ENCODE measurements at places on chromosomes 1 and 21.
A peak's percentile ranks its signal among the peaks of the same experiment; 100 is the strongest.

- DNase-seq = no peak
Measured at GRCh38 chr1:193014400-193014799, 44.8 kb downstream of the UCHL5 start.

DNA sequence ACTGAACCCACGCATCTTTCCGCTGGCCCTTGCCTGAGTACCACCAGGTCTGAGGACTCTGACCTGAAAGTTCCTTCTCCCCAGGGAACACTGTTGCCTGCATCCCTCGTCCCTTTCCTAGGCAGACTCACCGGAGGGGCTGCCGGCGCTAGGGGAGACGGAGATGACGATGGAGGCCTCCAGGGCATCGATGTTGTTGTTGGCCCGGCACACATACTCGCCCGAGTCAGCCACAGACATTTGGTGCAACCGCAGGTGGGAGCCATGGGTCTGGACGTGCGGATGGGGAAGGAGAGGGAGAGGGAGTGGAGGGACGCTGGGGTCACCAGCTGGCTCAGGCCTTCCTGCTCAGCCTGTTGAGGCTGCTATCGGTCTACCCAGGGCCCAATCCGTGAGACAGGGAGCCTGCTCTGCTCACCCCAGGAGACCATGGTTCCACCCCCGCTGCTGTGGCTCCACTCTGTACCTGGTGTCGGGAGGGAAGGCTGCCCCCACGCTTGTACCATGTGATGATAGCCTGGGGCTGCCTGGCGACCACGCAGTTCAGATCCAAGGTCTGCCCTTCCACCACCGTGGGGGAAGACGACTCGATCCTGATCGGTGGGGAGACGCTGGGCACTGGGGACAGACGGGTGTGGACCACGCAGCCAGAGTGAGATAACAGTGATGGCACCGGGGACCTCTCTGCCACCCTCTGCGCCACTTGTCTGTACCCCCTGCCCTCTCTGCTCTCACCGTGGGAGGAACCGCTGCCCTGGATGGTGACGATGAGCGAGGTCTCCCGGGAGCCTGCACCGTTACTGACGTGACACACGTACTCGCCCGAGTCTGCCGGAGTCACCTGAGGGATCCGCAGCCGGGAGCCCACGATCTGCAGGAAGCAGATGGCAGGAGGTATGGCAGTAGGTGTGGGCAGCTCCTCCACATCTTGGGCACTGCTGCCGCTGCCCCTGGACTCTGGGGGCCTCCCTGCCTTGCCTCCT lies 35.4 kb downstream of the LDLRAD2 start:
- DNase-seq = no peak

- peak; percentile 98 for DNase-seq
Measured at GRCh38 chr1:1763657-1764621, 14.3 kb downstream of the NADK start.

DNA sequence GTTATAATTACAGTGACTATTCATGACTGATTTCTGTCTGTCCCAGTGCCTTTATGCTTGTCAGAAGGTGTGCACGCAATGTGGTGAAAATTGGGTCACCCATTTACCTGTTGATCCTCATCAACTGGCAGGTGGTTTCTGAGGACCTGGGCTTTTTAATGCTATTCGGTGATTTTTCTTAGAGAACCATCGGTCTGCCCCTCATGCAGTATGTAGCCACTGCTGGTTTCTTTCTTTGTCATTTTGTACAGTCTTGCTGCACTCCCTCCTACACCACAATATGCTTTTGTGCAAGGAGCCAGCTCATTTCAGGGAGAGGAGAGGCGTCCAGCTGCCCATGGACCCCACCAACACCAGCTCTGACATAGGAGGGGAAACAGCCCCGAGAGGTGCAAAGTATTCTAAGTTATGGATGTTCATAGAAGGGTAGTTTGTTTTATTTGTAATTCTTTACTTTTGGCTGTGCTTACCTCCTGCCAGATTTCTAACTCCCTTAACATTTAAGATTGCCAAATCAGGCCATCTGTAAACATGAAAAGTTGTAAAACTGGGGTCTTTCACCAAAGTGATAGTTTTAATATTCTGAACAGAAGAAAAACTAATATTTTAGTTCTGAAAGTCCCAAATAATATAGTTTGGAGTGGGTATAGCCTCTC lies 325.3 kb downstream of the PTBP2 start:
- DNase-seq = no peak

DNA sequence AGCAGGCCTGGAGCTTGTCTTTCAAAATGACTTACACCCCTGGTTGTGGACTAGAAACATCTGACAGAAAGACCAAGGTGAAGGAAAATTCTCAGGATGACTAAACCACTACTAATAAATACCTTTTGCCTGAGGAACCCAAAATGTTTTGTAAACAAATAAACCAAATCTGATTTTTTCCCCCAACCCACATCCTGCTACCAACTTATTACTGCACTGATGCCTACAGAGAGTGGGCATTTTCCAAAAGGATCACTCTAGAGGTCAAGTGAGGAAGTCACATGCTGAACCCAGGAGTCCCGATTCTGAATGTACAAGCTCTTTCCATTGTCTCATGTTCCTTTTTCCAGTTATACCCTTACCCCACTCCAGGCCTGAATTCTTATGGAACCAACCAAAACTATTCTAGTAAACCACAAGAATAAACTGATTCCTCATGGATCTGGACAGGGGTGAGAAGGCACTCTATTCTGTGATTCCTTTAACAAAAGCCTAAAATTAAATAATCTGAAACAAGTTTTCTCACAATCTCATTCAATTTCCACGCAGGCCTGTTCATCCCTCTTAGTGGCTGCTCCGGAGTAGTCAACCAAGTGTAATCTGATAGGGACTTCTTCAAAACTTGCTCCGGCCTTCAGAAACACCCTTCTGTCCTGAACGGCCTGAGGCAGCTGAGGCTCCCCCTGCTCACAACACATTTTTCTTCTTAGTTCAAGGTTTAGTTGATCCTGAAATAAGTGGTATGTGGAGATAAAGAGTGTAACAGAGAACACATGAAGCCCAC lies 1.4 kb downstream of the PI4KB start:
- DNase-seq = no peak

DNA sequence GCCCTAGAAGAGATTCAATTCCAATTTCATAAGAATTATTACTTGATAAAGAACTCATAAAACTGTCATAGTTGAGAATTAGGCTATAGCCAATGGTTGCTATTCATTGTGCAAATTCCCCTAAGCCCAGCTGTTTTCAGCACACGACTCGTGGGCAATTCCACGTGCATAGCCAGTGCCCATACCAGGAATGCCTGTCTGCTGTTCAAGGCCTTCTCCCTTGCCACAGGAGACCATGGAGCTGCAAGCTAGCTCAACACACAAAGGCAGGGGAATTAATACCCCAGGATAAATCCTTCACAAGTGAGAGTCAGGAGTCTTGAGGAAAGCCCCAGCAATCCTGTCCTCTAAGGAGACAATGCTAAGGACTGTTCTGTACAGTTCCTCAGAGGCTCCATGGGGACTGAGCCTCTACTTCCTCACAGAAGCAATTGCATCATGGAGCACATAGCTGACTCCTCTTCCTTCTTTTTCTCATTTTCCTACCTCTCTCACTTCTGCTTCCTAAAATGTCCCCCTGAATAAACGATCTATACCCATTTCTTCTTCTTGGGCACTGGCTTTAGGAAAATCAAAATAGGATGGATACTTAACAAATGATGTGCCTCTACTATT lies 19.1 kb upstream of the CHRM3 start:
- no peak for DNase-seq

- no peak for DNase-seq
Measured at GRCh38 chr1:45306905-45307304, 19.8 kb upstream of the HPDL start.
